Stimulated activated naive CD4-positive, alpha-beta T cell (primary cell): ENCODE measurements at places on chromosomes 5 and 9.

DNA sequence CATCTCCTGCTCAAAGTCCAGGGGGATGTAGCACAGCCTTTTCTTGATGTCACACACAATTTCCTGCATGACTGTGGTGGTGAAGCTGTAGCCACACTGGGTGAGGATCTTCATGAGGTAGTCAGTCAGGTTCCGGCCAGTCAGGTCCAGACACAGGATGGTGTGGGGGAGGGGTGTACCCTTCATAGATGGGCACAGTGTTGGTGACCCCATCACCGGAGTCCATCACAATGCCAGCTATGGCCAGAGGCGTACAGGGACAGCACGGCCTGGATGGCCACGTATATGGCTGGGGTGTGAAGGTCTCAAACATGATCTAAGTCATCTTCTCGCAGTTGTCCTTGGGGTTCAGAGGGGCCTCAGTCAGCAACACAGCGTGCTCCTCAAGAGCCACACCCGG is 19.7 kb upstream of the SPZ1 start:
- no peak for DNase-seq

- DNase-seq = no peak
Observed at GRCh38 chr9:19517202-19517942, 108.6 kb downstream of the ACER2 start.

DNA sequence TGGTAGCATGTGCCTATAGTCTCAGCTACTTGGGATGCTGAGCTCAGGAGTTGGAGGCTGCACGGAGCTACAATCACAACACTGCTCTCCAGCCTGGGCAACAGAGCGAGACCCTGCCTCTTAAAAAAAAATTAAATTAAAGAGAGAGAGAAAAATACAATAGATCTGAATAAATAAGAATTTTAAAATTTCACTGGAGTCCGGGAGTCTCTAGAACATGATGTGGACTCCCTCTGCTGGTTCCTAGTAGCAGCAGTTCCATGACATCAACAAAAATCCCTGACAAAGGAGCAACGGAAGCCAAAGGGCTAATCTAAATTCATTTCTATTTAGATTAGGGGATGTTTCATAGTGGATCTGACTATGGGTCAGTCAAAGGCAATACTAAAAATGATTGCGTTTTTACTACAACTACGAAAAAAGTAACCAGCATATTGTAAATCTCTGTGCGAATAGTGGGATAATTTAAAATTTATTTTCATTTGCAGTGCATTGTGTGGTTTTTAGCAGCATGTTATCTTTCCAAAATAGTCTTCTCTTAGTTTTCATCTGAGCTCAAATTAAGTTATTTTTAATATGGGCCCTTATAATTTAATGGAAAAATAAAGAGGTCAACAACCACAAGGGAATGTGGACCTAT is 6.7 kb downstream of the INIP start:
- no peak for DNase-seq

GRCh38 chr9:27333241-27334052 is 36.5 kb upstream of the EQTN start:
- DNase-seq = peak; percentile 25

DNA sequence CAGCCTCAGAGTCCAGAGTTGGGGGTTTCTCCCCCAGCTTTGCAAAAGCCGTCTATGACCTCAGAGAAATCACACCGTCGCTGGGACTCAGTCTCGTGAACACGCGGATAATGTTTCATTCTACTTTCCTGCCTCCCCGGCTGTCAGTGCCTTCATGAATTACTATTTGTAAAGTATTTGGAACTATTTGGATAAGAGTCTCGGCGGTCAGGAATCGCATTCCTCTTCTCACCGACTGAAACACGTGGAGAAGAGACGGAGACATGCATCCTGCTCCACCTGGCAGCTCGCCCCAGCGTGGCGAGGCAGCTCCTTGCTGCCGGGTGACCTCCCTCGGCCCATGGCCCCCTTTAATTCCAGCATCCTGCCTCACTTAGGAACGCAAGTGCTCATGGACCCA is 23.9 kb downstream of the IRX2 start:
- no peak for DNase-seq
